CD14-positive monocyte (primary cell): ENCODE measurements at places on chromosomes 16 and 17.

GRCh38 chr17:79788989-79789942 lies 7.6 kb downstream of the CBX8 start:
- DNase-seq = no peak

GRCh38 chr17:40180694-40181093 lies 3.4 kb downstream of the RAPGEFL1 start:
- no peak for DNase-seq

GRCh38 chr17:74417178-74418045 lies 14.5 kb upstream of the GPRC5C start:
- peak; percentile 73 for DNase-seq

DNA sequence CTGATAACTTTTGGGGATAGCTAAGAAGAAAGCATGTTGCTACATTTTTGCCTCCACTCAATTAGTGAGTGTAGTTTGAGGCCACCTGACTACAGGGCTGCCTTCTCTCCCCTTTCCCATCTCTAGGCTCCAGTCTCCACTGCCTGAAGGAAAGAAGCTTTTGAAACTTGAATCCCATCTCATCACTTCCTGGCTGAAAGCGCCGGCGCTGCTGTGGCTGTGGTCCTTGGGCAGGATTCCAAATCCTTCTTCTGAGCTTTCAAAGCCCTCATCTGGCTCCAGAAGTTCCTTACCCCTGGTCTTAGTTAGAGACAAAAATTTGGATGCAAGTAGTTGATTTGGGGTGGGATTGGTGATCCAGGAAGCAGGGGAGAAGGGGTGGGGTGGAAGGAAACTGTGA lies 119.4 kb downstream of the FOXL1 start:
- DNase-seq = no peak

DNA sequence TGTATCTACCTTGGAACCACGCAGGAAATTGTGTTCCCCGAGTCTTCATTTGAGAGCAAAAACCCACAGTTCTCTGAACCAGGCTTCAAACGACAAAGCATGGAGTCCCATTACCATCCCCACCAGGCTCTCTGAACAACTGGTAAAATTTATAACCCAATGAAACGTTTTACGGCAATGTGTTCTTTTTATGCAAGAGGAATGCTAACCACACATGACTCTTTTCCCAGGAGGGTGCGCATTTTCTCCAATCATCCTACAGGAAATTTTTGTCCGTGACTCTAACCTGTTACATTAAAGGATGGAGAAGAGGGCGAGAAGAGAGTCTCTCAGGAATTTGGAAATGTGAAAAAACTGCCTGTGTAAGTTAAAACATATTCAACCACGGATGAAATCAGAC lies 17.8 kb downstream of the STX8 start:
- DNase-seq = no peak

GRCh38 chr16:89549007-89549700 lies 11.3 kb upstream of the RPL13 start:
- no peak for DNase-seq

- peak; percentile 33 for DNase-seq
Measured at GRCh38 chr16:85750146-85750826, 610 bp downstream of the C16orf74 start.

- DNase-seq = no peak
Measured at GRCh38 chr17:32497431-32498205, 10.8 kb downstream of the CDK5R1 start.

GRCh38 chr16:70412385-70412784 lies 26.5 kb downstream of the ST3GAL2 start:
- DNase-seq = no peak

DNA sequence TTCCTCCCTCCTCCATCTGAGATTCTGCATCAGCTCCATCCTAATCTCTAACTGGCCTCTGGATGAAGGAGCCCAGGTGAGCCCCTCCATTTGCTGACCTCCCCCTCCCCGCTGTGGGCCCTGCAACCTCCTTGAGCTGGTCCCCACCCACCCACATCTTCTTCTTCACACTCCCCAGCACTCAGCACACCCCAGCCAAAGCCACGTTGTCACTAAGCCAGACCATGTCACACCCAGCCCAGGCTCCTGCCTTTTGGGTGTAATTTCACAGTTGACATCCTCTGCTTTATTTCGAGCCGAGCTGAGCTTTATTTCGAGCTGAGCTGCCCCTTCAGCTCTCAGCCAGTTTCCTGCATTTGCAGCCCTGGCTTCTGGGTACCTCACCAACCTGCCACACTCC lies 282.7 kb upstream of the TNRC6C start:
- DNase-seq = no peak

- DNase-seq = peak; percentile 41
Measured at GRCh38 chr16:83835586-83836566, 28.1 kb downstream of the HSBP1 start.

DNA sequence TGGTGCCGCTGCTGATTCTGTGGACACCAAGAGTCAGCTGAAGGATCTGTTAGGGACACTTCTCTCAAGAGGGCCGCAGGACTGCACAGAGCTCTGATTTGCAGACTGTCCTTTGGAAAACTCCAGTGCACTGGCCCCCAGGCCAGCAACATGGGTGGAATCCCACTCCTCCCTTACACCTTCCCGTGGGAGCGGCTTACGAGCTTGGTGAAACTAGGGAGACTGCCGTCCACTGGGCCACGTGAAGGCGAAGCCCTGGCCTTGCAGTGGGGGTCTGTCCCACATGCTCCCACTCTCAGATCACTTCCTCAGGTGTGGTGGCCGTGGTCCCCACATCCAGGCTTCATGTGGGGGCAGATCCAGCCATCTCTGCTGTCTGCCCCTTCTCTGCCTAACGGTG lies 36.4 kb downstream of the PSME3IP1 start:
- DNase-seq = no peak

DNA sequence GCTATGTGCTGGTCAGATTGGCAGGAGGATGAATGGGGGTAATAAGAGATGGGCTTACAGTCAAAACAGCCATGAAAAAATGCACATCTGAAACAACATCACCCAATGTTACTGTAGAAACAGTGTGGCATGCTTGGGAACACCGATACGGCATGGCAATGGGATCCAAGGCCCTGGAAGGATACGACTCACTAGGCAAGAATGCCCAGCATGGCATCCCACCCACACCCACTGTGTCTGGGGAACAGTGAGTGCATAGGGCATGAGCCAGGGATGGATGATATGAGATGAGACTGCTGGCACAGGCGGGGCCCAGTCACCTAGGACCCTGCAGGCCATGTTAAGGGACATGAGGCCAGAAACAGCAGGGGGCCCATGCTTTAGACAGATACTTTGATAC lies 11.5 kb downstream of the TRIM25 start:
- no peak for DNase-seq
